ENCODE measurements at places on chromosomes 3 and 15.

- no peak for DNase-seq
These were observed 42.1 kb downstream of the MAGI1 start for GRCh38 chr3:65996589-65996988.

DNA sequence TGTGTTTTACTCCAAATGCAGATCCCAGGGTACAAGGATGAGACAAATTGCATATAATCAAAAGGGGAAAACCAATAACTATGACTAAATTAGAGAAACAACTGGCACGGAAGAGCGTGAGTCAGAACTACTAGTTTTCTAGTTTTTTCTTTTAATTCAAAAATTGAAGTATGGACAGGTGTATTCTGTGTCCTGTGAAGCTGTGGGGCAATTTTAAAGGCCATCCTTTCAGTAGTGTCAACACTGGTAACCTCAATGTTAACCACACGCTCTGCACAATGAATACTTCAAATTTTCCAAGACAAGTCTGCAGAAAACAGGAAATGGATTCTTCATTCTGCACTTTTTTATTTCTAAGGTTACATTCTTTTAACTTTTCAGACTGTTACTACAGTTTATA lies 32.5 kb upstream of the GOLGA8A start:
- DNase-seq = no peak

- no peak for DNase-seq
These were observed 432 bp upstream of the RAD54L2 start for GRCh38 chr3:51538115-51538458.

DNA sequence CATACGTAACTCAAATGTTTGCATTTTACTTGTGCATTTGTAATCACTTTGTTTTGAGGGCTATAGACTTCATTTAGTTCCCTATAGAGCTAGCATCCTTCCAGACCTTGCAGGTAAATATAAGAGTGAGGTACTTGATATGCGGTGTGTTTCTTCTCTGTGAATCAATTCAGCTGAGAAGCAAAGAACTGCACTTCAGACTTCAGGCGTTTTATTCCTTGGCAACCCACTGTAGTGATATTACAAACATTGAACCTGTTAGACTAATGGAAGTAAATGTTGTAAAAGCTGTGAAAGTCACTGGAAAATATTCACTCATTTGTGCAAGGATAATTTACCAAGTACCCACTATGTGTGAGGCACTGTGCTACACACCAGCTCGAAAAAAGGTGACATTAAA lies 94.1 kb upstream of the CHL1 start:
- DNase-seq = no peak

DNA sequence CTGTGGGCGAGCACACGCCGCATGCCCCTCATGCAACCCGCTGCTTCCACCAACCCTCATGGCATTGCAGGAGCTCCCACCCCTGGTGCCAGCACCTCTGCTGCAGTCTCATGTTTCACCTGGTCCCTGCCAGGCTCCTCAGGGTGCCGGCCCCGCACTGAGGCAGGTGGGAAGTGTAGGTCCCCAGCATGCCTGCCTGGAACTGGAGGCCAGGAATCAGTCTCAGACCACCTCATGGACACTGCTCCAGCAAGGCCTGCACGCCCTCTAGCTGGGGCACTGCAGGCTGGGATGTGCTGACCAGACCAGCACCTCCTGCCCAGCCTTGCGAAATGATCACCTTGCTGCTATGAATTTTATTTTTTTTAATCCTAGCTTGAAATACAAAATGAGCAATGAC lies 39.1 kb downstream of the OCA2 start:
- DNase-seq = no peak

- DNase-seq = no peak
These were observed 15.7 kb downstream of the CAV3 start for GRCh38 chr3:8749316-8749715.

GRCh38 chr15:101491734-101492640 lies 2.5 kb upstream of the PCSK6 start:
- no peak for DNase-seq

- no peak for DNase-seq
These were observed 98.2 kb downstream of the HCN4 start for GRCh38 chr15:73270366-73271097.

GRCh38 chr3:170232266-170232665 lies 10.0 kb downstream of the PRKCI start:
- no peak for DNase-seq

- DNase-seq = no peak
These were observed 128.8 kb downstream of the GRM7 start for GRCh38 chr3:6989608-6990291.

DNA sequence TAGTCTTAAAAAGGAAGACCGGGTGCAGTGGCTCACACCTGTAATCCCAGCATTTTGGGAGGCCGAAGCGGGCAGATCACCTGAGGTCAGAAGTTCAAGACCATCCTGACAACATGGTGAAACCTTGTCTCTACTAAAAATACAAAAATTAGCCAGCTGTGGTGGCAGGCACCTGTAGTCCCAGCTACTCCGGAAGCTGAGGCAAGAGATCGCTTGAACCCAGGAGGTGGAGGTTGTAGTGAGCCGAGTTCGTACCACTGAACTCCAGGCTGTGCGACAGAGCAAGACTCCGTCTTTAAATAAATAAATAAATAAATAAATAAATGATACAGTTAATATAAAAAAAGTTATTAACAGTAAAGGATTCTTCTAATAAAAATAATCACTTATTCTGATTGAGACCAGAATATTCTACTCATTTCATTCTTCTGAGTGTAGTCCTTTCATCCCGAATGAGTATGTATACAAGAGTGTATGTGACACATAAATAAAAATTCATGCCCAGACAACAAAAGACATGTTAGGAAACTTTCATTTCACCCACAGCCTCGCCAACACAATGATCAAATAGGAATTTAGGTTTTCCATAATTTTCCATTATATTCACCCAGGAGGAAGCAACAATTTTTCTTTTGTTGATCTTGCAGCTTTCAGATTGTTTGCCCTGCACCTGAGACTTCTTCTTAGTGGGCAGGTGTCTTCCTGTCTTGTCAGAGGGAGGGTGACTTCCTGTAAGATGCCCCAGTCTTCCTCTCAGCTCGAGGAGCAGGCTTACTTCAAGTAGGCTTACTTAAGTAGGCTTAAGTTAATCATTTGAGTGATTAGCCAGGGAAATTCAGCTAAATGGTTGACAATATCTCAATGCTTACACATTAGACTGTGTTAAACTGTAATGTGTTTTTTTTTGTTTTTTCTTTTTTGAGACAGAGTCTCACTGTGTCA lies 7.8 kb upstream of the NUP210 start:
- DNase-seq = no peak

DNA sequence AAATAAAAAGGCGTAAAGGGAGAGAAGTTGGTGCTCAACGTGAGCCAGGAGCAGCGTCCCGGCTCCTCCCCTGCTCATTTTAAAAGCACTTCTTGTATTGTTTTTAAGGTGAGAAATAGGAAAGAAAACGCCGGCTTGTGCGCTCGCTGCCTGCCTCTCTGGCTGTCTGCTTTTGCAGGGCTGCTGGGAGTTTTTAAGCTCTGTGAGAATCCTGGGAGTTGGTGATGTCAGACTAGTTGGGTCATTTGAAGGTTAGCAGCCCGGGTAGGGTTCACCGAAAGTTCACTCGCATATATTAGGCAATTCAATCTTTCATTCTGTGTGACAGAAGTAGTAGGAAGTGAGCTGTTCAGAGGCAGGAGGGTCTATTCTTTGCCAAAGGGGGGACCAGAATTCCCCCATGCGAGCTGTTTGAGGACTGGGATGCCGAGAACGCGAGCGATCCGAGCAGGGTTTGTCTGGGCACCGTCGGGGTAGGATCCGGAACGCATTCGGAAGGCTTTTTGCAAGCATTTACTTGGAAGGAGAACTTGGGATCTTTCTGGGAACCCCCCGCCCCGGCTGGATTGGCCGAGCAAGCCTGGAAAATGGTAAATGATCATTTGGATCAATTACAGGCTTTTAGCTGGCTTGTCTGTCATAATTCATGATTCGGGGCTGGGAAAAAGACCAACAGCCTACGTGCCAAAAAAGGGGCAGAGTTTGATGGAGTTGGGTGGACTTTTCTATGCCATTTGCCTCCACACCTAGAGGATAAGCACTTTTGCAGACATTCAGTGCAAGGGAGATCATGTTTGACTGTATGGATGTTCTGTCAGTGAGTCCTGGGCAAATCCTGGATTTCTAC lies at the start of gene RARB:
TSS of gene RARB (plus strand) at position 322 of the 847 bp plus-strand sequence. CDS start at position 791, 469 bp downstream.
- DNase-seq = peak; percentile 30

GRCh38 chr3:37494216-37494615 lies 319.8 kb upstream of the LRRFIP2 start:
- peak; percentile 1 for DNase-seq

- no peak for DNase-seq
These were observed 253.1 kb downstream of the CGGBP1 start for GRCh38 chr3:87805670-87806069.

DNA sequence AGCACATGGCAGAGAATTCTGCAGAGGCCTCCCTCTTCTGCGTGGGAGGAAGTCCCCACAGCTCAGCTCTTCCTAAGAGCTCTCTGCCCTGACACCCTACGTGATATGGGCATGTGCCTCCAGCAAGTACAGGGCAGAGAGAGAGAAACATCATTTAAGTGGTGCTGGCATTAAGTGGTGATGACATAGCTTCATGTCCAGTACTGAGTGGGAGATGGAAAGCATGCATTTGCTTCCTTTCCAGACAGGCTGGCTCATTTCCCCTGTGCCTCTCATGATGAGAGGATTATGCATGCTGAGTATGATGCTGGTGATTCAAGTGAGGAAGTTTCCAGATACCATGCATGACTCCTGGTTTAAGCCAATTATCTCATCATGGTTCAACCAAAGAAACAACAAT lies 26.9 kb downstream of the BFSP2 start:
- no peak for DNase-seq

GRCh38 chr3:69144631-69145245 lies 22.3 kb upstream of the LMOD3 start:
- no peak for DNase-seq

- no peak for DNase-seq
These were observed 311.6 kb downstream of the EPHA6 start for GRCh38 chr3:97125902-97126499.

DNA sequence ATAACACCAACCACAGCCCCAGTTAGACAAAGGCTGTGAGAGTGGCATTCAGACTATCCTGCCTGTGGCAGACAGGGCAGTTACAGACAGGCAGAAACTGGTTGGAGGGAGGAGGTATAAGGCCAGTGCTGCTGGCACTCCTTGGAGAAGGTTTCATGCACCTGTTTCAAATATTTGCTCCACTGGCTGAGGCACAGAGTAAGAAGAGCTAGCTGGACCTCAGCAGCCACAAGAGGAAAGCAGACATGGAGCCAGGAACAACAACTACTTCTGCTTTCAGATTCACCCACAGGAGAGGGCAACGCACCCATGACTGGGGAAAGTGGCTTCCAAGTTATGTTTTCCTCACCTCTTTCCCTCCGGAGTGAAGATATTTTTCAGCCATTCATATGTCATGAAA lies 11.5 kb upstream of the PRKAR2A start:
- no peak for DNase-seq

DNA sequence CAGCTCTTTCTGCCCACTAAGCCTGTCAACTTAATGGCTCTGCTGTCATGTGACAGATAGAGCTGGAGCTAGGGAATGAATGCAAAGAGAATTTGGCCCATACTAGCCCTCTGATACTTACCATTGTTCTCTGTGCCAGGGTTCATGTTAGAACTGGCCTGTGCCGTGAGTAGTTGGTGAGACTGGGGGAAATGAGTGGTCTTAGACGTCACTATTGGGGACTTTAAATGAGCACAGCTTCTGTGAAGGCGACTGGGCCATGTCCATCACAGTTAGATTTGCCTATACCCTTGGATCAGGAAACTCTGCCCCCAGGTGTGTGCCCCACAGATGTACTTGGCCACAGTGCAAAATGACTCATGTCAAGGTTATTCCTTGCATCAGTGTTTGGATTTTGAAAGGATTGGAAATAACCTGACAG lies 124.9 kb downstream of the PTPRG start:
- no peak for DNase-seq

DNA sequence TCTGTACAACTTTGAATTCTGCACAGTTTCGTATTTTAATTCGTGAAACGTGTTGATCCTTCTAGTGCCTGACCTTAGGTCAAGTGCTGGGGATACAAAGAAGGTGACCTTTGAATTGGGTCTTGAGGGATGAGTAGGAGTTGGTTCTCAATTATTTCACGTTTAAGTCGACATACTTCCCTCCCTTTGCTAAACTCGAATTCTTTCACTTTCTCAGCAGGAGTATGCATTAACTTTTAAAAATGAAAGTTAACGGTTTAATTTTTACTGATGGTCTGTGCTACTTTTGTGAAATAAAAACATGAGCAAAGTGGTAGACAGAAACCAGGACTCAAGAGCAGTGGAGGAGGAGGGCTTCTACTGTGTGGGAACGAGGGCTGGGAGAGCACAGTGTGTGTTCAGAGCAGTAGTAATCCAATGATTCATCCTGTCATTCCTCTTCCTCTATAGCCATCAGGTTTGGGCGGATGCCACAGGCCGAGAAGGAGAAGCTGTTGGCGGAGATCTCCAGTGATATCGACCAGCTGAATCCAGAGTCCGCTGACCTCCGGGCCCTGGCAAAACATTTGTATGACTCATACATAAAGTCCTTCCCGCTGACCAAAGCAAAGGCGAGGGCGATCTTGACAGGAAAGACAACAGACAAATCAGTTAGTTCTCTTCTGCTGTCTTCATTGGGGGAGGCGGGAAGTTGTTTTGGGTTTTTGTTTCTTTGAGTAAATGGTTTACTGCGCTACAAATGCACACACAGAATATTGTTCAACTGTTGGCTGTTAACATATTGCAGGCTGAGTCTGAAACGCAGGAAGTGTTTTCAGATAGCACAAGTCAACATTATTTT lies 78.6 kb upstream of the TSEN2 start:
- no peak for DNase-seq

DNA sequence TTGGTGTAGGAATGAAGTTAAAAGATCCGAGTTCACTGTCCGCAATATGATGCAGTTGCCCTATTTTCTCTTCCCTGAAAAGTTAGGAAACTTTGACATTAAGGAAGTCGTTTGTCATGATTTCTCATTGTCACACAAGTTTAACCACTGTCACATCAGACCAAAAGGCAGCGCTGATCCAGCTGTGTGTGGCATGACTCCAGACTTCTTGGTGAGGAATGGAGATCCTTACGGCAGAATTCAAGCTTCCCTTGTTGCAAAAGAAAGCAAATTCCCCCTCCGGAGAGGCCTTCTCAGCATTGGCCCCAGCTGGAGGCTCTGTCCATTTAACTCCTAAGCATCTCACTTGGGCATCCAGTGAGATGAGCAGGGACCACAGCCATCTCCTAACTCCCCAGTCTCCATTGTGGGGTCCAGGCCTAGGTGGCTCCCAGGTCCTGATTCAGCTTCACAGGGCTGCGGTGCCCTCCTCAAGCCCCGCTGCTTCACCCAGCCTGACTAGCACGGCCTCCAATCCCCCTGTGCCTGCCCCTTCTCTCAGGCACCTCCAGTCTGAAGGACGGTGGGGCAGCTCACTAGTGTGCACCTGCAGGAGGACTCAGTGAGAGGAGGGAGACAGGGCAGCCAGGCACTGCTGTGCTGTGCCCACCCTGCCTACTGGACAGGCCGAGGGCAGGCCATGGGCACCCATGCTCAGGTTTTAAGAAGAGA lies 159.5 kb downstream of the CHSY1 start:
- DNase-seq = no peak

DNA sequence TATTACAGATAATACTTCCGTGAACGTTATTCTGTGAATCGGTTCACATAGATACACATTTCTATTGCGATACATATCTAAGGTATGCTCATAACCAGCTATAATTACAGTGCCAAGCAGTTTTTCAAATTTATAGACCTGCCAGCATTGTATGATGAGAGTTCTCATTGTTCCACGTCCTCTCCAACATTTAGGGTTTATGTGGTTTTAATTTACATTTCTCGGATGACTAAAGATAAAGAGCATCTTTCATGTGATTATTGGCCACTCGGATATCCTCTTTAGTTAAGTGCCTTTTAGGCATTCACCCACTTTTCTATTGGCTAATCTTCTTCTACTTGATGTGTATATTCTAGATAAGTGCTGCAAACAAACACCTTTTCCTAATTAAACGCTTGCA lies 134.7 kb upstream of the CCDC54 start:
- DNase-seq = no peak

Measured in midbrain (tissue), 1 donor.